ENCODE measurements at places on chromosomes 11 and 22.

- no peak for DNase-seq
These were observed 10.8 kb downstream of the RPS6KA4 start for GRCh38 chr11:64369440-64370421.

- no peak for DNase-seq
These were observed 22.4 kb upstream of the MPPED2 start for GRCh38 chr11:30608534-30608933.

DNA sequence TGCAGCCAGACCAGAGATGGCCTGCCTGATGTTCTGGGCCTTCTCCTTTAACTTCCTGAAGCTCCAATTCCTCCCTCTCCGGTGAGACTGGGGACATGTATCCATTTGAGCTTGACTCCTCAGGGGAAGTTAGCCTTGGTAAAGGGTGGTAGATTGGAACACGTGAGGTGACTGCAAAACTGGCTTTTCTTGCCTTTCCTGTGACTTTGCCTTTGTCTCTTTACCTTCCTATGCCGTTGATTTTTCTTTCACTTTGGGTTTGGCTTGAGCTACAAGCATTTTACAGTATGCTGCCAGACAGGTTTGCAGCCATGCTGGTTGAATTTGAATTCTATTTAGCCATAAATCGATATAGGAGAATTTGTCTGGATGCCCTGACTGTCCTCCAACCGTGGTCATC lies 16.8 kb upstream of the GLYATL1 start:
- no peak for DNase-seq

GRCh38 chr11:72111300-72112142 lies 974 bp downstream of the ANAPC15 start:
- DNase-seq, result no peak

- DNase-seq, result no peak
These were observed 541.4 kb downstream of the MN1 start for GRCh38 chr22:27260087-27260698.

- no peak for DNase-seq
These were observed 30.4 kb downstream of the SLC22A12 start for GRCh38 chr11:64621283-64622019.

GRCh38 chr11:133832096-133832990 lies 13.0 kb downstream of the SPATA19 start:
- DNase-seq, result no peak

GRCh38 chr11:26234451-26234850 lies 97.5 kb upstream of the ANO3 start:
- no peak for DNase-seq
